Daoy (cell line): ENCODE measurements at places on chromosomes 12 and 14. TPM values are rescaled to one million over a fixed set of nuclear protein-coding genes. Genes with fewer than 3 reads are reported as not detected.

Gene ATP23
- 13.2 and 15.3 TPM in 2 replicates for total RNA-seq

Gene MYO1H
- not detected in 2 replicates for total RNA-seq

Gene ST8SIA1
- not detected in 2 replicates for total RNA-seq

Gene NR1H4
- not detected in 2 replicates for total RNA-seq

Gene TMEM63C
- total RNA-seq, result 0.06 and 0.63 TPM in 2 replicates

GRCh38 chr12:111408686-111409402, 3.1 kb downstream of the SH2B3 start:
- no peak for DNase-seq

DNA sequence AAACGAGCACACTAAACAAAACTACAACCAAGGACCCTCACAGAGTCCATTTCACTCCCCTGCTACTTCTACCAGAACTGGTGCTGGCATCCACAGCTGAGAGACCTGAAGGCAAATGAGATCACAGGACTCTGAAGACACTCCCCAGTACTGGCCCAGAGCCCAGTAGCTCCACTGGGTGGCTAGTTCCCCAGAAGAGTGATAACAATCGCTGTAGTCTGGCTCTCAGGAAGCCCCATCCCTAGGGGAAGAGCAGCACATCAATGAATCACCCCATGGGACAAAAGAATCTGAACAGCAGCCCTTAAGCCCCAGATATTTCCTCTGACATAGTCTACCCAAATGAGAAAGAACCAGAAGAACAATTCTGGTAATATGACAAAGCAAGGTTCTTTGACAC, 190.7 kb upstream of the BMP4 start:
- DNase-seq, result peak; percentile 68

DNA sequence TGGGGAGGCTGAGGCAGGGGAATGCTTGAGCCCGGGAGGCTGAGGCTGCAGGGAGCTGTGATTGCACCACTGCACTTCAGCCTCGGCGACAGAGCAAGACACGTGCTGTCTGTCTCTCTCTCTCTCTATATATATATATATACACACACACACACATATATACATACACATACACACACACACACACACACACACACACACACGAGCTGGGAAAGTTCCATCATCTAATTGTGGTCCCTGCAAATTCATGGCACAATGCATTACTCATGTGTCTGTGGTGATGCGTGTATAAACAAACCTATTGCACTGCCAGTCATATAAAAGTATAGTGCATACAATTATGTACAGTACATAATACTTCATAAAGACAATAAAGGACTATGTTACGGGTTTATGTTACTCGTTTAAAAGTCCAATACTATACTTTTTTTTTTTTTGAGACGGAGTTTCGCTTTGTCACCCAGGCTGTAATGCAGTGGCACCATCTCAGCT, 36.6 kb downstream of the WDR89 start:
- DNase-seq, result peak; percentile 15
